Occipital lobe (tissue), 3 donors: ENCODE measurements at places on chromosomes 5 and 9. TPM values are rescaled to one million over a fixed set of nuclear protein-coding genes. Genes with fewer than 3 reads are reported as not detected.

- DNase-seq = no peak
Observed at GRCh38 chr9:6068983-6069382, 53.6 kb upstream of the RANBP6 start.

DNA sequence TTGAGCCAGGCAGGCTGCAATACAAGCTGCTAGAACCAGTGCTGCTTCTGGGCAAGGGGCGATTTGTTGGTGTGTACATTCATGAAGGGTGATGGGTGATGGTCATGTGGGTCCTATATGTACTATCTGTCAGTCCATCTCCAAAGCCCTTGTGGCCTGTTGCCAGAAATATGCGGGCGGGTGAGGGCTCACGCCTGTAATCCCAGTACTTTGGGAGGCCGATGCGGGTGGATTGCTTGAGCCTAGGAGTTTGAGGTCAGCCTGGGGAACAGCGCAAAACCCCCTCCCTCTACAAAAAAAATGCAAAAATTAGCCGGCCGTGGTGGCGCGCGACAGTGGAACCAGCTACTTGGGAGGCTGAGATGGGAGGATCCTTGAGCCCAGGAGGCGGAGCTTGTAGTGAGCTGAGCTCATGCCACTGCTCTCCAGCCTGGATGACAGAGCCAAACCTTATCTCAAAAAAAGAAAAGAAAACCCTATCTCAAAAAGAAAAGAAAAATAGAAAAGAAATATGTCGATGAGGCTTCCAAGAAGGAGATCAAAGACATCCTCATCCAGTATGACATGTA lies 45.0 kb upstream of the KLF4 start:
- no peak for DNase-seq

- DNase-seq = no peak
Observed at GRCh38 chr5:130425424-130425823, 521.2 kb downstream of the CHSY3 start.

Gene CDC20B
- 0.78 TPM for total RNA-seq

DNA sequence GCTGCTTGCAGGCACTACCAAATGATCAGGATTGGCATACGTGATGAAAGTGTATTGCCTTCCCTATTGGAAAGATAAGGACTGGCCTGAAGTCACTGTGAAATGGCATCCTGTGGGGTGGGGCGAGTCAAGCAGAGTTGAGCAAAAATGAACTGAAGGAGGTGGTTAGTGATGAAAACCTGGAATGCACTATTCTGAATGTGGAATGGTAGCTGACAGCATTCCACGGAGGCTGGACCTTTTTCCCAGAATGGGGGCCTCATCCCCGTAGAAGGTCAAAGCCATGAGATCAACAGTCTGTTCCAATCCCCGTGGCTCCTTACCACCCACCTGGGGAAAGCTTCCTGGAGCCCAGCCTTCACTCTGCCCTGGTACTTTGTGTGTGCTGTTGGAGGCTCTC lies 37.7 kb downstream of the ASS1 start:
- no peak for DNase-seq

DNA sequence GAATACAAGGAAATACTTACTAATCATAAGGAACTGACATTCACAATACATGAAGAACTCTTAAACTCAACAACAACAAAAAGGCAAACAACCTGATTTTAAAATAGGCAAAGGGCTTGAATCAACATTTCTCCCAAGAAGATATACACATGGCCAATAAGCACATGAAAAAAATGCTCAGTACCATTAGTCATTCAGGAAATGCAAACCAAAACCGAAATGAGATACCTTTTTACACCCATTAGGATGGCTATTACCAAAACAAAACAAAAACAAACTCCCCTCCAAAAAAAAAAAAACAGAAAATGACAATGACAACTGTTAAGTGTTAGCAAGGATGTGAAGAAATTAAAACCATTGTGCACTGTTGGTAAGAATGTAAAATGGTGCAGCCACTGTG lies 104.1 kb upstream of the ZNF462 start:
- DNase-seq = no peak

Gene SLC25A51
- 121 TPM for total RNA-seq

DNA sequence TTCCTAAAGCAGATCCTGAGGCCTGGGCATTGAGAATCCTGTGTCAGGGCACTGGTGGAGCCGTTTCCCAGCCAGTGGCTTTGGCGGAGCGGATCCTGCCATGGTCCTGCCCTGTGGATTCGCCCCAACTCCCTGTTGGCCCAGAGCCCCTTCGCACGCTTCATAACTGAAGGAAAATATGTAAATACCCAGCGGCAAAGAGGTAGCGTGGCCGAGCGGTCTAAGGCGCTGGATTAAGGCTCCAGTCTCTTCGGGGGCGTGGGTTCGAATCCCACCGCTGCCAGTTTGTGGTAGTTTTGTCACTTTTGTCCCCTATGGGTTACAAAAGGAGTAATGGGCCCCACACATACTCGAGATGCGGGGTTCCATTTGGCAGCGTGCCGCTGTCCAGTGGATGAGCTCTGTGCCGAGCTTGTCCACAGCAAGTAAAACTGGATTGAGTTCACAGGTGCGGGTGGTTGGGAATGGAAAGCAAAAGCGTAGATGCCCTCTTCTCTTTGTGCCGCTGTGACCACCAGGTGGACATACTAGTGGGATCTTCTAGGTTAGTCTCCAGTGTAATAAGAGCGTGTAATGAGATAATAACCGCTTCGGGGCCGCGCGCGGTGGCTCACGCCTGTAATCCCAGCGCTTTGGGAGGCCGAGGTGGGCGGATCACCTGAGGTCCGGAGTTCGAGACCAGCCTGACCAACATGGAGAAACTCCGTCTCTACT lies 17.3 kb downstream of the TRIM7 start:
- no peak for DNase-seq

DNA sequence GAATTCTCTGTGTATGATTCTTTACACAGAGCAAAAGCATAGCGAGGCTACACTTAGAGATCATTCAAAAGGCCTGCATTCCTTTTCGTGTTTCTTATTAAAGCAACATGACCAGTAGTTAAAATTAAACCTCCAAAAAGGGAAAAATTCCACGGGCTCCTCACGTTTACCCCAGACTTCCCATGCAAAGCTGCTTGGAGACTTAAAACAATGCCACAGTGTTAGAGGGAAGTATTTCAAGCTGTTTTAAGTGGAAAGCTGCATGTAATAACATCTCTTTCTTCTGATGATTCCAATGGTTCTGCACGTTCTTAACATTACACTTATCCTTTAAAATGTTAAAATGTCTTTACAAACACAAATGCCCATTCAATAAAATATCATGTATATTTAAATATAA lies 405.2 kb downstream of the SEMA5A start:
- no peak for DNase-seq

DNA sequence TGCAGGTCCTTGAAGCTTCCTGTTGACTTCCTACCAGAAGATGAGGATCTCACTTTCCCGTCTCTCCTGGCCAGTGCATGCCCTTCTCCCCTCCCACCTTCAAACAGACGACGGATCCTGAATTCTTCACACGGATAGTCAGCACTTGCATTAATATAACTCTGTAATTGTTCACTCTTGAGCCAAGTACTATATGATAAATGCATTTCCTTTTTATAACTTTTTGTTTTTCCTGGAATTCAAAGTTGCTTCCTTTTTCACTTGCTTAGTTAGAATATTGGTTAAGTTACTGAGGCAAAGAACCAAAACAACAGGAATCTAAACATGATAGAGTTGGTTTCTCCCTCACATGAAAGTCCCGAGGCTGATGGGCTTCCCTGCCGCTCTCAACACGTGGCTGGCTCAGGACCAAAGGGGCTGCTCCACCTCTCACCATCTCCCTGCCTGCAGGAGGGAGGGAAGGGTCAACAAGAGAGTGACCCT lies 20.2 kb upstream of the EGFL7 start:
- DNase-seq = no peak

GRCh38 chr9:86039991-86040860 lies 59.1 kb downstream of the GOLM1 start:
- DNase-seq = no peak

Gene RGS7BP
- 17.6 TPM for total RNA-seq

DNA sequence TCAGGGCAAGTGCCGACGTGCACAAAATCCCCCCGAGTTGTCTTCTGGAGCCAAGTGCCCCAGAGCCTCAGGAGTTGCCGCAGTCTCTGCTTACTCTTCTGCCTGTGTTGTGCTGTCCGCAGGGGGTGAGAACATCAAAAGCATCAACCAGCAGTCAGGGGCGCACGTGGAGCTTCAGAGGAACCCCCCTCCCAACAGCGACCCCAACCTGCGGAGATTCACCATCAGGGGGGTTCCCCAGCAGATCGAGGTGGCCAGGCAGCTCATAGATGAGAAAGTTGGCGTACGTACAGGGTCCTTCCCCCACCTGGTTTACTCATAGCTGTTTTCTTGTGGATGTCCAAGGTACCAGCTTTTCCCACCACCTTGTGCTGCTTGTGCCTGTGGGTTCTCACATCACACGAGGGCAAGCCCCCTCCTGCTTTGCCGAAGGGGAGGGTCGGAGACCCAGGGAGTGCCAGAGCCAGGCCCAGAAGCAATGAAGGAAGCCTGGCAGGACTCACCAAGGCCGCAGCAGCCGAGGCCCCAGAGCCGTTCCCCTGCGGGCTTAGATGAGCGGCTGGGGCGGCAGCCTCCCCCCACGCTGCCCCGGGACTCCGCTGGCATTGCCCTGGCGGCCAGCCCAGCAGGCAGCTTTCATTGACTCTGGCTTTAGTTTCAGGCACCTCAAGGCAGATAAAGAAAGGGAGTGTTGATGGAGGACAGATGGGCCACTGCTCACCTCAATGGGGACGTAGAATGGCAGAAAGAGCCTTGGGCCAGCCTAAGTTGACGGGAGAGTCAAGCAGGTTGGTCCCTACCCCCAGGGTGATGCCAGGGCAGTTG lies 33.7 kb upstream of the PRDM12 start:
- DNase-seq = no peak

Gene PTGES
- total RNA-seq = 3.3 TPM

Gene CAMK4
- 130 TPM for total RNA-seq

Gene AGXT2
- total RNA-seq = not detected

- no peak for DNase-seq
Observed at GRCh38 chr5:171258737-171259415, 50.2 kb upstream of the TLX3 start.

DNA sequence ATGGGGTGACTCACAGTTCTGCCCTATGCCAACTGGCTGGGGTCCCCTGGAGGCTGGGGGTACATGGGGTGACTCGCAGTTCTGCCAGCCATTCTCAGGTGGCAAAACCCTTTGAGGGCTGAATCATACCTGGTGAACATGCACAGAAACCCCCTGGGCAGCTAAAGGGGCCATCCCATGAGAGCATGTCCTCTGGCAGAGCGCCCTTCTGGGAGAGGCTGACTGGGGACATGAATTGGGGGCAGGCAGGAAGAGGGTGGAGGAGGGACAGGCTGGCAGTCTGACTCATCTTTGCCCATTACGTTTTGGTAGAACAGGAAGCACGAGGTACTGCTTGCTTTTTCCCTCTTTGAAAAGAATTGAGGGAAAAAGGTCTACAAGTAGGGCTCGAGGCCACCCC lies 16.7 kb downstream of the TRAF1 start:
- DNase-seq = no peak

Gene CNTNAP3B
- 68.5 TPM for total RNA-seq

DNA sequence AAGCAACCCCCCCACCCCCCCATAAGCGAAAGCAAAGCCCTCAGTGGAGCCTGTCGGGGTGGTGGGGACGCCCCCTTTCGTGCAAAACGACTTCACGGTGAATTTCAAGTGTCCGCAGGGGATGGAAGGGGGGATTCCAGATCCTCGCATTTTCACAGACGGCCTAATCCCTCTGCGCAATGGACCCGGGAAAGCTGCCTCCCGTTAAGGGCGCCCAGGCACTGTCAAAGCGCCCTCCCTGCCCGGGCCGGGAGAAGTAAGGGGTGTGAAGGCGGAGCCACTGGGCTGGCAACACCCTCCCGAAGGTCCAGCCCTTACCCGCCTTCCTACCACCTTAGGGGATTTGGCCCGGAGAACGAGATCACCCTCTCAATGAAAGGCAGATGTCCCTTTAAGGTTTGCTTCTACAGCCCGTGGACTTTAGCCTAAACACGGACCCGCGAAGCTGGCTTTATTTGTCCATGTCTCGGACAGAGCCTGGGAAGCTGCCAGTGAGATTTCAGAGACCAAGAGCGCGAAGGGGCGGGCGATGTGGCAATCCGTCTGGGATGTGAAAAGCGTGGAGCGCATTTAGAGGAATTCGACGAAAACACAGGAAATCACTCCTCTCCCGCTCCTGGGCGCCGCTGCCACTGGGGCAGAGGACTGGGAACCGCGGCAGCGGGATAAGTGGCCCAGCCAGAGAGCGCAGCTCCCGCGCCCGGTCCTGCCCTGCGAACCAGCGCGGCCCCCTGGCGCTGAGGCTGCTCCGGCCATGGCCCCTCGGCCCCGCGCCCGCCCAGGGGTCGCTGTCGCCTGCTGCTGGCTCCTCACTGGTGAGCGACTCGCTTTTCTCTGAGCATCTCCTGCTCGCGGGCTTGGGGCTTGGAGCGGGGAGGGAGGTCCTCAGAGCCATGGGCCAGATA lies at the start of the genes ITGA1 and PELO:
Gene ITGA1 (plus strand): TSS at position 317 of the 905 bp plus-strand sequence. CDS start 438 bp downstream, at position 755.
Gene PELO (plus strand): TSS at position 317 of the 905 bp plus-strand sequence. CDS start 12,479 bp downstream, outside the sequence.
- no peak for DNase-seq

Gene TBCA
- total RNA-seq = 70.7 TPM

Gene NIM1K
- total RNA-seq = 9.0 TPM

Gene RORB
- total RNA-seq = 52.4 TPM

Gene PGM5
- 5.6 TPM for total RNA-seq

Gene PFN3
- total RNA-seq = not detected

DNA sequence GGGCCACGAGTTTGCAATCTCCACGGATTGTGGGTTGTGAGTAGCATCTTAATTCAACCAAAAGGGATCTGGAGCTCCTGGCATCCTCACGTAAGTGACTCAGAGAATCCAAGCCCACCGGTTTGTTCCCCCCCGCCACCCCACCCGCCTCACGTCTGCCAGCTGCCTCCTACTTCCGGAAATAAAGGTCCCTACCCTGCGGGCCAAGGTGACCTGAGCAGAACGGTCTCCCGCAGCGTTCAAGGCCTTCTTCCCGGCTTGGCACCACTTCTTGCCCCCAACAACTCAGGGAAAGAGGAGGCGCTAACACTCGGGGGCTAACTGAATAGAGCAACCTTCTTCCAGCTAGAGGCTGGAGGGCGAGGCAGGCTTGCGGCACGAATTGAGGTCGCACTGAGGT lies 8.8 kb upstream of the GPRIN1 start:
- no peak for DNase-seq

DNA sequence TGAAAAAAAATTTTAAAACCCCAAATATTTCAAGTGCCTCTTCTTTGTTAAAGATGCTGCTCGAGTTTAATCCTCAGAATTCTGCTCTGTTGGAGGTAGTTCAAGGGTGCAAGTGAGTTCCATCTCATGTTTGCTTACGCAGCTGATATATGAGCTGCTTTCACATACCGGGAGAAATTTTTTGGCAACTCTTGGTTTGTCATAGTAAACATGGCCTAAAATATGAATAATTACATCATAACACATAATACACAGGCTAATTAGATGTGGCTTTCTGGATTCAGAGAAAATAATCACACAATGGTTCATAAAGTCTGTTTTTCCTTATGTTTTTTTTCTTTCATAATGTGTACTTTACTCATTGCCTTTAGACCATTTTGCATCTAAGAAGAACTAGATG lies 1134.1 kb downstream of the PTPRD start:
- DNase-seq = no peak
